ENCODE measurements at places on chromosomes 16 and 17.

DNA sequence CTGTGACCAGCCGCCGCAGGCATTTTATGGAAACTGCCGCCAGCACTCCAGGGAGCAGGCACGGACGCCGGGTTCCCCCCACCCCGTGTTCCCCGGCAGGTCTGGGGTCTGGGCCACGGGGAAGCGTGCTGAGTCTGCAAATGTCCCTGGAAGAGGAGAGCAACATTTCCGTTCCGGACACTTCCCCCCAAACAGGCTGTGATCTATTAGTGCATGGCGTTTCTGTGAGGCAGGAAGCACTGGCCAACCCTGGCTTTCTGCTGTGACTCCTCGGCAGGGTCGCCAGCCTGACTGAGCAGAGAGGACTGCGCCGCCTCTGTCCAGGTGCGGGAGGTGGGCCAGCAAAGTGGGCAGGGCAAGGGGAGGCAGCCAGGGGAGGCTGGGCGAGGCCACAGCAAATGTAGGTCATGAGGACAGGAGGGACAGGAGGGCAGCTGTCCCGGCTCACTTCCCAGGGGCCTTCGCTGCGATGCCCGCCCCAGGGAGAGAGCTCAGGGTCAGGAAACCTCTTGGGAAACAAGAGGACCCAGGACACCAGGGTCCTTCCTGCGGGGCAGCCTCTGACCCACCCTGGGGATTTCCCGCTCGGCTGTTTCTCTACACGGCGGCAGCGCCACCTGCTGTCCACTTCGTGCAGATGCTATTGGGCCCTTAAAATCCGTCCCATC lies 9.5 kb downstream of the FOXF1 start:
- peak; percentile 79 for DNase-seq

- no peak for DNase-seq
These were observed 2338.4 kb downstream of the TP53TG3F start for GRCh38 chr16:35797811-35798210.

DNA sequence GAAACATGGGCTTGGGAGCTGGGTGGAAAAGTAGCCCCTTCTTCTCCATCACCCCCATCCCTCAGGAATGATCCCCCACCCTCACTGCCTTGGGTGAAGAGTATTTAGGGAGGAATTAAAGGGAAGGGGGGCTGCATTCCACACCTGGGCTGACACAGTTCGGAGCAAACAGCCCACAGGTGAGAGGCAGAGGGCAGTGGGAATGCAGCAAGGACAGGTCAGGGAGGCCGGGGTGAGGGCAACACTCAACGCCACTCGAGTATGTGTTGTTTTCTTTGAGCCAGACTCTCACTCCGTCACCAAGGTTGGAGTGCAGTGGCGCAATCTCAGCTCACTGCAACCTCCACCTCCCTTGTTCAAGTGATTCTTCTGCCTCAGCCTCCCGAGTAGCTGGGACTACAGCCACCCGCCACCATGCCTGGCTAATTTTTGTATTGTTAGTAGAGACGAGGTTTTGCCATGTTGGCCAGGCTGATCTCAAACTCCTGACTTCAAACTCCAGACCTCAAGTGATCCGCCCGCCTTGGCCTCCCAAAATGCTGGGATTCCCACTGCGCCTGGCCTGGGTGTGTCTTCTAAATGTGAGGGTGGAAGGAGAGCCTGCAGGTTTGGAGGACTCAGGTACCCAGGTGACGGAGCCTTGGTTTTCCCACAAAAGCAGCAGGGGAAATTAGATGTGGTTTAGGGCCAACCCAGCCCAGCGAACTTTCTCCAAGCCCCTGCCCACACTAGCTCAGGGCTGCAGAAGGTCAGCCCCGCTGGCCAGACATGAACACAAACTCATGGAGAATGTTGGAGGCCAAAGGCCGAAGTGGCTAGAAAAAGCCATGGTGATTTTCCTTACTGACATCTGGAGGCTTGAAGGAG lies 21.2 kb upstream of the ITGA3 start:
- no peak for DNase-seq

- no peak for DNase-seq
These were observed 139.0 kb upstream of the HS3ST3A1 start for GRCh38 chr17:13740686-13741085.

DNA sequence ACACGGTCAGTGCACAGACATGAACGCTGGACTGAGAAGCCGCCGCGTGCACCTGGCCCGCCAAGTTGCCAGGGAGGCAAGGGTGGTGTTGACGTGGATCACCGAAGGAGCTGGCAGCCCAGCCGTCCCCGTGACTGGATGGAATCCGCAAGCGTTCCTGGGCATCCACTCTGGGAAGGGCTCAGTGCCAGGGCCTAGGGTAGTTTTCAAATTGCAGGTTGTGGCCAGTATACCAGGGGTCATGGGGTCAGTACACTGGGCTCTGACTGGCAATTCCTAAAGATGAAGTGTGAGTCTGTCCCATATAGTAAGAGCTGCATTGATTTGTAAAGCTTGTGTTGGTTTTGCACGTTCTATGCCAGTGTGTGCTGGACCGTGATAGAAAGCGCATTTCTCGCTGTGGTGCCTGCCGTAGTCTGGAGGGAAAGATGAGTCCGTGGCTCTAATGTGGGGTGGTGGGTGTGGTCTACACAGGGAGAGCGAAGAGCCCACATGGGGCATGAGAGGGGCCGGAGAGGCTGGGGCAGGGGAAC lies 21.1 kb upstream of the METRNL start:
- DNase-seq, result no peak

GRCh38 chr17:72838068-72838467 lies 254.4 kb downstream of the SLC39A11 start:
- DNase-seq, result no peak

DNA sequence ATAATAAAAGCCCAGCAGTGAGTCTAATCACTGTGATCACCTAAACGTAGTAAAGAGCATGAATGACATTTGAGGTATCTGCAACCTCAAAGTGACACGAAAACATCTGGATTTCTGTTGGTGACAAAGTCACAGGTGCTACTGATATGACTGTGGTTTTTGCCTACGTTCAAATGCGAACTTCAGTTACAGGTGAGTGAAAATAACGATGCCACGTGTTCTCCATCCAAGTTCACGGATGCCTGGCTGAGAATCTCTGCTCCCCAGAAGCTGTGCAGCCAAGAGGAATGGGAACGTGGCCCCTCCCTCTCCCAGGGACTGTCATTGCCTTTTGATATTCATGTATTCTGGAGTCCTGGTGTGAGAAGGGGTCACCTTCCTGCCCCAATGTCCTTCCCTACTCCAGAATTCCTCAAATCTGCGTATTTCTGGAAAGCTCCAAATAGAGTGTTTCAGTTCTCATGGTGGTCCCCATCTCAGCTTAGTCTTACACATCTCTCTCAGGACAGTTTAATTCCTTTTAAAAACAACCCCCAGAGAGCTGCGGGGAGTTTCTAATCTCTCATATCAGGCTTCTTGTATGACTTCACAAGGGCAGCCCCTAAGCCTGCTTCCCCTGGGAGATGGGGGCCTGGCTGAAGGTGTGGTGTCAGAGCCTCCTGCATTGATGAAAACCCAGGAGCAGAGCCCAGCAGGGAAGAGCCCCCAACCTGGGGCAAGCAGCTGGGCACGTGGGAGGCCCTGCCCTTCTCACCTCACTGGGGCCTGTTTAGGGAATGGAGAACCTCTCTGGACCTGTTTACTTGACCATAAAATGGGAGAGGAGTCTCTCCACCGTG lies 25.8 kb downstream of the PIK3R5 start:
- no peak for DNase-seq

GRCh38 chr16:86846136-86846535 lies 267.8 kb downstream of the FOXL1 start:
- no peak for DNase-seq

DNA sequence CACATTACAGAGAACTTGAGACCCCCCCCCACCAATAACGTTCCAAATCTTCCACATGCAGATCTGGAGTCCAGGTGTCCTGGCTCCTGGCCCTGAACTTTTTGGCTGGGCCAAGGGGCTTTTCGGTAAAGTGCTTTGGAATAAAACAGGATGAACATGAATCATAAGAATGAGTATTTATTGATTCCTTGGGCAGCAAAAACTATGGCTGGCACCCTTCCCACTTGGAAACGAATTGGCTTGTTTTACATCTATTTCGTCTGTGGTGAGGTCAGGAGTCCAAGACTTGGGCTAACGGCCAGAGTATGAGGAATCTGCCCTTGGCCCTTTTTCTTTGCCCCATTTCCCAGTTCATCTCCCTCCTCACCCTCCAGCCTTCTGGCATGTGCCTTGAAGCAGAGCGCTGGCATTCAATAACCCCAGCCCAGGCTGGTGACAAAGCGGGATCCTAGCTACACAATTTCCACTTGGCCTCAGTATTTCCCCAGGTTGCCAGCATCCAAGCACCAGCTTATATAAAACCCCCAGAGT lies 4.1 kb upstream of the UBTF start:
- no peak for DNase-seq

DNA sequence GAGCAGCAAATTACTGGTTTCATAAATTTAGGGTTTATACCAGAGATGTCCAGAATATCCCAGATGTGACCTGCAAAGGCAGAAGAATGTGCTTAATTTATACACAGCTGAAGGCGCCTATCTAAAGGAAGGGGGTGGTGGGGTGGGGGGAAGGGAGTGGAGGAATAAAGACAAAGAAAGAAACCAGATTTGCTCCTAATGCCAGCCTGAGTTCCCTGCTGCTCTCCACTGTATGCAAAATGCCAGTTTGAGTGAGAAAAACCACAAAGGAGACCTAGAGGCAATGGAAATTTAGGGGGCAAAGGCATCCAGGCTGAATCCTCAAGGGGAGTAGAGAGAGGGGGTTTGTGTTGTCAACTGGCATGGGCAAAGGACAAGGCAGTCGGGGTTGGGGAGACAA lies 161.5 kb upstream of the TOX3 start:
- no peak for DNase-seq

DNA sequence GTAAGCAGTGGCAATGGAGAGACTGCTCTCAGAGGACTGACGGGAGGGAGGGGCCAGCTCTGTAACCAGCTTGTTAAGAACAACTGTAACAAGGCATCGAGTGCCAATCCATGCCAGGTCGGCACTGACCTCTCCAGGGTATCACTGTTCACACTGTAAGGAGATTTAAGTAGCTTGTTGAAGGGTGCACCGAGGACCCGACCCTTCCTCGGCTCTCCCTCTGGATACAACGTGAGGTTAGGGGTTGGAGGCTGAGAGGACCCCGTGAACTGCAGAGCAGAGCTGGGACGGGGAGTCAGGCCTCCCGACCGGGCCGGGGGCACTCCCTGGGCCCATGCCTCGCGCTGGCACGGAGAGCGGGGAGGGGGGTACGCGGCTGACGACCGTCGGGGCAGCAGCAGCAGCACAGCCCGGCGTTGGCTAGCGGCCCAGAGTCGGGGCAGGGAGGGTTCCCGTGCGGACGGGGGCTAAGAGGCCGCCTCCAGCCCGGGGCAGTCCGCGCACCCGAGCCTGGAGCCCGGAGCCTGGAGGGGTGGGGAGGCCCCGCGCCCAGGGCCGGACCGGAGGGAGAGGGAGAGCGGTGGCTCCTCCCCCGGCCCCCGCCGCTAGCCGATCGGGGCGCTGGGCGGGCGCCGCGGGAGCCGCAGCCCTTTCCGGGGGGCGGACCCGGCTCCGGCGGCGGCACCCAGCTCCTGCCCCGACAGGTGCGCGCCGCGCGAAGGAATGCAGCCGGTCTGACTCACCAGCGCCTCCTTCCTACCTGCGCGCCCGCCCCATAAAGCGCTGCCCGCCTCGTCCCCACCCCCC lies at the start of gene ITGB4:
ITGB4 (plus strand) TSS at position 804 of the 807 bp plus-strand sequence. CDS start 3,245 bp downstream, outside the sequence.
- peak; percentile 93 for DNase-seq

DNA sequence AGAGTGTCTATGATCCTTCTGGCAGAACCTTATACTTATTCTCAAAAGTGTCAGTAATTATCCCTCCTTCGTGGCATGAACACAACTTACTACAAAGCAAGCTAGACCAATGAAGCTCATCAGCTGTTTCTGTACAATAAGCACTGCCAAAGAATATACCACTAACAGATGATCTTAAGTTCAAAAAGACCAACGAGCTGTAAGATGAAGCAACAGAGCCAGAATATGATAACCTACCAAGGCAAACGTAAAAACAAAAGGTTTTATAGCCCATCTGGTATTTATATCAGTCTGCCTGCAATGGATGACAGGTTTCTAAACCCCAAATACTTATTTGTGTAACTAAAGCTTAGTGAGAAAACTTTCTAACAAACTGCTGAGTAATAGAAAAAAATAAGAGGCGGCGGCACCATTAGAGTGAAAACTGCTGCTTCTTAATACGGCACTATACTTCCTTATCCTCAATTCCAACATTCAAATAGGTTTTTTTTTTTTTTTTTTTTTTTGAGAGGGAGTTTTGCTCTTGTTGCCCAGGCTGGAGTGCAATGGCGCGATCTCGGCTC lies 22.1 kb downstream of the NME2 start:
- no peak for DNase-seq

- DNase-seq, result no peak
These were observed 35.0 kb upstream of the MRC2 start for GRCh38 chr17:62592341-62593099.

- no peak for DNase-seq
These were observed 35.1 kb upstream of the MGAT5B start for GRCh38 chr17:76833034-76833644.

GRCh38 chr16:79985606-79986005 lies 385.1 kb upstream of the MAF start:
- DNase-seq, result no peak

GRCh38 chr17:17693253-17694168 lies 12.3 kb downstream of the RAI1 start:
- DNase-seq, result peak; percentile 47

DNA sequence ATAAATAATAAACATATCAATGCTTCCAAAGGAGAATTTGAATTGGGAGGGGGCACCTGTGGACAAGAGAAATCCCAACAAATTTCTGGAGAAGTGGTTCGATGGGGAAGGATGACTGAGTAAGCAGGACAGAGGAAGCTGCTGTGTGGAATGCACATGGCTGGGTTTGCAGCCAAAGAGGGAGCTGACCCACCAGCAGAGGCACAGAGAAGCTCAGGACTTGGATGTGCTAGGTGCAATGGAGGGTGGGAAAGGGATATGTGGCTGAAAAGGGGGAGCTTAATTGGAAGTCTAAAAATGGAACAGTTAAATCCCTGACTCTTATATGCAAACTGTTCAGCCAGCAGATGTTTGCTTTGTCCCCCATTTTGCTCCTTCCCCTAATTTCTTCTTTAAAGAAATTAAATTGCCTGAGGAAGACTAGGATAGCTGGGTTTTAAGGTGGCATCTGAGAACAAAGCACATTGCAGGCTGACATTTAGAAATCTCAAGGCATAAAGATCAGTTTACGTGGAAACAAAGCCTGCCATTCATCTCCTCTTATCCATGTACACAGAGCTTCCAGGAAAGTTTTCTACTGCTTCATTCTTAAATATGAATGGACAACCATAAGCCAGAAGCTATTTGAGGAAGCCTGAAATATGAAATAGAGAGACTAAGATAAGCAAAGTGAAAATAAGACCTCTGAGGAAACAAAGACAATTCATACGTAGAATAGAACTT lies 23.0 kb upstream of the TNS4 start:
- no peak for DNase-seq

- no peak for DNase-seq
These were observed 14.1 kb upstream of the ITGB4 start for GRCh38 chr17:75707079-75707571.
